Stimulated activated CD4-positive, alpha-beta T cell treated with anti-CD3 and anti-CD28 coated beads, Interleukin-12 subunit alpha, Interleukin-12 subunit beta, amount 100 ng/mL, for 24 hours (primary cell): ENCODE measurements at places on chromosomes 6 and 20.

DNA sequence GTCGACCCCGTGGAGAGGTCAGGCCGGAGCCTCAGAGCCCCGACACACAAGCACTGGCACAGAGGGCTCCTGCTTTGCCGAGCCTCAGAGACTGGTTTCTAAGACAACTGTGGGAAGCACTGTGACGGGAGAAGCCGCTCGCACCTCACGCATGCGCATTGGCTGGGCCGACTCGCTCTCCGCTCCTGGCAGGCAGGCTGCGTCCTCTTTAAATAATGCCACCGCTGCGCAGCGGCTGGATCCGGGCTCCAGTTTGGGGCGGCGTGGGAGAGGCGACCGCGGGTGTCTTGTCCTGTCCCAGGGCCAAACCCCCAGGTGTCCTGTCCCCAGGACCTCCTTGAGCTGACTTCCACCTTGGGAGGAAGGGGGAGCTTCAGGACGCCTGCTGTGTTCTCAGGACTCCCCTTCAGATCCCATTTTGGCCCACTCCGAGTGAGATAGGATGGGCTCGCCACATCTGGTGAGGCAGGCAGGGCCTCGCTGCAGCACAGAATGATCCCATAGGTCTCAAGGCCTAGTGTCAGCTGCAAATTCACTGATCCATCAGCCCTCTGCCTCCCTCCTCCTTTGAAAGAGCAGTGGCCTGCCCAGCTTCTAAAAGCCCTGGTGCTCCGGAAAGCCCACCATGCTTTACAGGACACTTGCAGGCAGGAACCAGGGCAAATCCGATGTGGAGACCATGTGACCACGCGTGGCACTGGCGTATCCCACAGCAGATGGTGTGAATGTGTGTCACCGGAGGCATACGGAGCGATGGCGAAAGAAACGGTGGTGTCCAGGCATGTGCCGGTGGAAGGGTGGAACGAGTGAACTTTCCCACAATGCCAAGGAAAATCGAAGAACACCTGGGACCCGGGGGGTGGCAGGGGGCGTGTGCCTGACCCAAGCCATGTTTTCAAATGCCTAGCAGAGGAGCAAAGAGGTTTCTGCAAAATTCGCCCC lies 169.3 kb upstream of the ZNF337 start:
- peak; percentile 54 for DNase-seq

DNA sequence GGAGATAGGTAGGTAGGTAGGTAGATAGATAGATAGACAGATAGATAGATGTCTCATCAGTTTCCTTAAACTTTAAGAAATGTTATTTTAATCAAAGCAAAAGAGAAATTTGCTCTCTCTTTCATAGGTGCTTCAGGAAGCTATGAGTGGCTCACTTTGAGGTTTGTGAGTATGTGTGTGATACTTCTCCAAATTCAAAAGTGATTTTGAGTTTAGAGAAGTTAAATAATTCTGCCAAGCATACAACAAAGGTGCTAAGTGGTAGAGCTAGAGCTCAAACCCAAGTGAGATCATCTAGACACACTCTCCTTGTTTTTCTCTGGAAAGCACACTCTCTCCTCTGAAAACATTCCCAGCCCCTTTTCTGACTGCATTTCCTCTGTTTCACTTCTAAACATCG lies 156.2 kb downstream of the EDN1 start:
- no peak for DNase-seq

GRCh38 chr20:12699374-12700228 lies 309.2 kb upstream of the SPTLC3 start:
- DNase-seq: no peak

DNA sequence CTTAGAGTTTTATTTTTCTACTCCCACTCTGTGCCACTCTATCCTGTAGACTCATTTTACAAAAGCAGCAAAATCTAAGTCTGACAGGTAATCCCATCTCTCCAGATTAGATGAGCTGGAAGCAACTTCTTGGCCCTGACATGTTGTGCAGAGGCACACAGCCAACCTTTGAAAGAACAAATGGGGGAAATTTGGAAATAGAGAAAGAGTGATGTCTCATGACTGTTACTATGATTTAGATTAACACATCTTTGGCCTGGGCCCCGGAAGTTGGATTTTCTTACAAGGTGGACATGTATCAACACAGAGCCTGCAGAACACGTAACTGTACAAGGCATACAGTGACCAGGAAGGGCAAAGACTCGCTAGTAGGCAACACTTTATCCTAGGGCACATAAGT lies 227.7 kb downstream of the MYLK4 start:
- no peak for DNase-seq

DNA sequence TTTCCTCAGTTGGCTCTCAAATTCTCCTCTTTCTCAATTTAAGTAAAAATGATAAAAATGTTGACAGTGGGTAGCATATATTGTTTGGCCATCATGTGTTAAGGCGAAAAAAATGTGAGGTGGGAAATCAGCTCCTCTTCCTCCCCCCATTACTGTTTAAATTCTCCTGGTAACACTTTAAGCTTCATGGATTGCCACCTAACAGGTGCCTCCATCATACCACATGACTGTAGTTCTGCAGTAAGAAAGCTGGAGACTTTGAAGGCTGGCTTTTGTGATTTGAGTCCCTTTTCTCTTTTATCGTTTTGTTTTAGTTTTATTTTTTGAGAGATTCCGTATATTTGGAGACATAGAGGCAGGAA lies 1.2 kb downstream of the ZFAND3 start:
- no peak for DNase-seq

GRCh38 chr20:309306-309840 lies 12.0 kb downstream of the ZCCHC3 start:
- no peak for DNase-seq
